ENCODE measurements at places on chromosomes 1 and 21.
A peak's percentile ranks its signal among the peaks of the same experiment; 100 is the strongest.

GRCh38 chr1:215345766-215346165 lies 221.3 kb upstream of the KCTD3 start:
- no peak for DNase-seq

DNA sequence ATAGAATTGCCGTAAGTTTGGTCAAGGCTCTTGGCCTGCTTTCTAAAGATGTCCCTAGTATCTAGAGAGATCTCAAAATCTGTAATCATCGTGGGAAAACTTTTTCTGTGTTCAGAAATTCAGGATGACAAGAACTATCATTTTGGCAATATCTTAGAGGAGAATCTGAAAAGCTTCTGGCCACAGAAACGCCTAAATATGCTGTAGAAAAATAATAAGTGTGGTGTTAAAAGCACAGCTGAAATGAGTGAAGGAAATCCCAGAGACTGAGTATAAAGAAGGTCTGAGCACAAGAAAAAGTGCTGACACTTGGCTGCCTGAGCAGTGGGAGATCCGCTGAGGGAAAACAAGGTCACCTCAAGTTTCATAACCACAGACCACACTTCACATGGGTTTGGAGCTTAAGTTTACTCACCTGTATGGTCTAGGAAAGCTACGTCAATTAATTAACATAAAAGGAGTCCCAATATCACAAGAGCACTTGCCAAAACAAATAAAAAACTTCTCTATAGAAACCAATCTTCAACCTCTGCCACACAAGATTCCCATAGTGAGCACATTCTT lies 235.2 kb upstream of the IRF2BP2 start:
- peak; percentile 13 for DNase-seq

DNA sequence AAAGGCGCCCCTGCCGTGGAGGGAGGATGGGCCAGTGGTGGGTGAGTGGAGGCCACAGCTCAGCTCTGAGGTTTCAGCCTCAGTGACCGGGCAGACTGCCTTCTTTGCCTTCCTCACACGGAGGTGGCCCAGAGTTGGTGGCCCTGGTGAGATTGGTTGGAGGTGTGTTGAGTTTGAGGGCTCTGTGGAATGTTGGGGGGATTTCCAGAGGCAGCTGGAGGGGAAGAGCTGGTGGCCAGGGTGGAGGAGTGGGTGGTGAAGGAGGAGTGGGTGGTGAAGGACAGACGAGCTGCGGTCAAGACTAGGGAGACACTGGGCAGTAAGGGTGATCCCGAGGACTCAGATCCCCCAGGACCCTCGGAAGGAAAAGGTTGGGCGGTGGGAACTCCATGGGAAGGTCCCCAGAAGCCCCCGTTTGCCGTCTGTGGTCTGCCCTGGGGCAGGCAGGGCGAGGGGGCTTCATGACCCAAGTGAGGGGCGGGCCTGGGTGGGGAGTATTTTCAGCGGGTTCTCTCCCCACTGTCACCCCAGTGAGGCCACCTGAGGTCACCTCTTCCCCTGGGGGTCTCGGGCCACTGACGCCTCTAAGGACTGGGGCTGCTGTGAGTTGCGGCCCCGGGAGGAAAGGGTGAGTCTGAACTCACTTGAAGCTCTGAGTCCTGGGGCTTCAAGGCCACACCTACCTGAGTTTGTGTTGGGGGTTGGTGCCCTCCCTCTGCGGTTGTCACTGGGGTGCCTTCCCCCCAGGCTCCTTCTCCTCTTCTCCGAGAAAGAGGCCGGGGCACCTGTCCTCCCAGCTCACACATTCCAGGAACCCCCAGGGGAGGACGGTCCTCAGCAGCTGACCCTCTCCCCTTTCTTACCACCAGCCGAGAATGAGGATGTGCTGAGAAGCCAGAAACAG lies 22.7 kb upstream of the PIK3CD start:
- DNase-seq = no peak

- DNase-seq = no peak
Observed at GRCh38 chr1:119736649-119737039, 24.9 kb downstream of the PHGDH start.

DNA sequence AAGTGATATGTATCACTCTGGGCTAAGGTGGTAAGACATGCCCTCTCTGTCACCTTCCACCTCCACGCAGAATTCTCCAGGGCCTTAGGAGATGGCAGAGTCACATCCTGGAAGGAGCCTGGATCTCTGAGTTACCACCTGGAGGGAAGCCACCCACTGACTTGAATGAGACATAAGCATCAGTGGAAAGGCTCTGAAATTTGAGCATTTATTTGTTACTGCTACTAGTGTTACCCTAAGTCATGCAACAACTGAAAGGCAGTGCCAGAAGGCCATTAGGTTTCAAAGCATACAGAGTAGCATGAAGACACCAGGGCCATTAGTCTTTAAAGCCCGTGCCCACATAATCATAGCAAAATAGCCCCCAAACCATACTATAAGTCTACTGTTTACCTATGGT lies 230.3 kb upstream of the IRF2BP2 start:
- no peak for DNase-seq

DNA sequence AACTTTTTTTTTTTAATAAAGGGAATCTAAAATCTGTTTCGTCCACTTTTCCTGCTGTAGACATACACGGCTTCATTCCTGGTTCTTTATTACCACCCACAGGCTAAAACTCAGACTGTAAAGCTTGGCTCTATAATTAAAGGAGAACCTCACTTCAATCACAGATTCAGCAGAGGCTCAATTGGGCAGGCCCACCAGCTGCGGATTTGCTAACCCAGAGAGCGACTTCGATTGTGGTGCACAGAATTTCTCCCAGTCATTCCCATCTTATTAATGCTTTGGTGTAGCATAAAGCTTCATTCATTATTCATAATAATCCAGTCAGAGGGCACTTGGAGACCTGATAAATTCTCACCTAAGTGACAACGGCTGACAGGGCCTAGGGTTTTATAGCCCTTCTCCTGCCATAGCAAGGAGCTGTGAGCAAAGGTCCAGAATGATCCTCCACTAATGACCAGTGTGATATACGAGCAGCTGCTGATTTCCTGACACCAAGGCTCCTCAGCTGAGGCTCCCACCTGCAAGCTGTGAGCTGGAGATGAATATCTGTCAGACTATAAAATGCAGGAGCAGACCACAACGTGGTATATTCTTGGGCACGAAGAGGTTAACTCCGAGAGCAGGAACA lies 149.0 kb downstream of the ATP6V1G3 start:
- DNase-seq = no peak

DNA sequence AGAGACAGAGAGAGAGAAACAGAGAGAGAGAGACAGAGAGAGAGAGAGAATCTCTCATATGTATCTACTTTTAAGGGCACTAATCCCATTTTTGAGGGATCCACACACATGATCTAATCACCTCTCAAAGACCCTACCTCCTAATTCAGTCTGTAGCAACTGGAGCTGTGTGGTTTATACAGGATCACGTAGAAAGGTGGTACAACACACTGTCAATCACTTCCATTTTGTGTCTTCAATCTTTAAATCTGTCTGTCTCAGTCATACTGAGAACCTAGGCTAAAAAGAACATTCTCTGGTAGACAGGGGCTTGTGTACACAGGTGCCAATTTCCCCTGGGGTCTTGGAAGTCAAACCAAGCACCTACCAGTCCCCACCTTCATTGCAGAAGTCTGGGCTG lies 229.9 kb downstream of the TGFB2 start:
- no peak for DNase-seq

- DNase-seq = no peak
Observed at GRCh38 chr1:47374501-47374900, 40.9 kb downstream of the CMPK1 start.

DNA sequence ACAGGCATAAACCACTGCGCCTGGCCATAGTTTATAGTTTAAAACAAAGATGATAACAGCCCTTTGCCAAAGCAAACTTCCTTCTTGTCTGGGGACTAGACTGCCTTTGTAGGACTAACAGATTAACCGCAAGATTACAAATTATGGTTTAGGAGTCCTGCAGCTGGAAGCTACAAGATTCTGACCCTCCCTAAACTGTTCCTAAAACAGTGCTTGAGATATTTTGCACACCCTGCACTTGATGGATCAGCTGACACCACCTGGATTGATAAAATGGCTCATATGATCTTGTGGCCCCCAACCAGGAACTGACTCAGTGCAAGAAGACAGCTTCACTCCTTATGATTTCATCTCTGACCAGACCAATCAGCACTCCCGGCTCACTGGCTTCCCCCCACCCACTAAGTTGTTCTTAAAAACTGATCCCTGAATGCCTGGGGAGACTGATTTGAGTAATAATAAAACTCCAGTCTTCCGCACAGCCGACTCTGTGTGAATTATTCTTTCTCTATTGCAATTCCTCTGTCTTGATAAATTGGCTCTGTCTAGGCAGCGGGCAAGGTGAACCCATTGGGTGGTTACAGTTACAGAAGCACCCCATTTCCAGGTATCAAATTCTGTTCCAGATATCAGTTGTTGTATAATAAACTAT lies 13.8 kb upstream of the RNF11 start:
- no peak for DNase-seq

DNA sequence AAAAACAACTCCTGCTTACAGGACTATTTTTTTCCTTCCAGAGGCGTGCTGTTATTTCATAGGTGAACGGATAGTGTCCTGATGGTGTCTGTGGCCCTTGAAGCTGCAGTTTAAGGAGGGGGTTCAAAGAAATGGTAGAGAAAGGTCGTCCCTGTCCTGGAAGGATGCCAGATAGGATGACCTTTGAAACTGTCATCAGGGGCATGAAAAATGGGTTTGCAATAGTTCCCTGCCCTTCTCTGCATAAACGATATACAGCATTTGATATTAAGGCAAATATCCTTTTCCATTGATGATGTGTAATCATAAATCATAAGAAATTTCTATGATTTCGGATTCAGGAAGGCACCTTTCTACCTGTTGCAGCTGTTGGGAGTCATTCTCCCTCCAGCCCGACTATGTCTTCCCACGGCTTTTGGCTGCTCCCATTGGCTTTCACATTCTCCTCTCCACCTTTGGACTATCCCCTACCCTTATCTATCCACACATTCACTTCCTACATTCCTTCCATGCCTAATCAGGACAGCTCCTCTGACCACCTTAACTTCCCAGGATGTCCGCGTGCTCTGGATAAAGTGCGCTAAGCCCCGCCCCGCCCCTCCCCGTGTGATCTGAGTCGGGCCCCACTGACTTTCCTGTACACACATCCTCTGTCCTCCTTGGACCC lies 209.8 kb downstream of the DISC1 start:
- no peak for DNase-seq

GRCh38 chr21:40723317-40723716 lies 123.6 kb downstream of the DSCAM start:
- DNase-seq = no peak

GRCh38 chr1:32623775-32624174 lies 26.6 kb downstream of the ZBTB8OS start:
- no peak for DNase-seq

- no peak for DNase-seq
Observed at GRCh38 chr1:191929383-191929782, 228.9 kb upstream of the RGS18 start.

- no peak for DNase-seq
Observed at GRCh38 chr1:193754732-193755427, 568.5 kb upstream of the B3GALT2 start.

GRCh38 chr1:91130256-91130985 lies 108.6 kb upstream of the ZNF644 start:
- no peak for DNase-seq

DNA sequence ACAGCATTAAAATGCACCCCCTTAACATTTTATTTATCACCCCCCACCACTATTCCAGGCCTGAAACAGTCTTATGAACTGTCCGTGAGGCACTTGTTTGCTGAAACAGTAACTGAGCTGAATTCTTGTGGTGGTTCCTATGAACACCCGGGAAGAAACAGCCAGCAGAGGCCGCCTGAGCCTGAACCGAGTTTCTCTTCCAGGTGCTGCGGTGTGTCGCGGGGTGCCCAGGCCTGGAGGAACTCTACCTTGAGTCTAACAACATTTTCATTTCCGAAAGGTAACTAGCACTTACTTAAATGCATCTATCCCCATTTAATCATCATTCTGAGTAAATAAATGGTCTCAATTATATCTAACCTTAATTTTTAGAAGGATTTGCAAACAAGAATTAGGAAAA lies 66.8 kb downstream of the TBCE start:
- no peak for DNase-seq

DNA sequence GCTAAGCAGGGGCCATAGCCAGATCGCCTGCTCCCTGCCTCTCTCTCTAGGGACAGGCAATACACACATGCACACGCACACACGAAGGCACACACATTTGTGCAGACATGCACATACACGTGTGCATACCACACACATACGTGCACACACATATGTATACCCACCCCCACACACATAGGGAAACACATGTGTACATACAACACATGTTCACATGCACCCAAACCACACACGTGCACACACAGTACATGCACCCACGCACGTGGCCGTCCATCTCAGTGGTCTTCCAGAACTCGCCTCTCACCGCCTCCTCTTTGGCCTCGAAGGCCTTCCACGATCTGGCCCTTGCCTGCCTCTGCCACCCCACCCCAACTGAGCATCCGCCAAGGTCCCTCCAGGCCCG lies 25.3 kb upstream of the PEX10 start:
- DNase-seq = no peak

GRCh38 chr1:190759807-190760206 lies 282.1 kb upstream of the BRINP3 start:
- no peak for DNase-seq

DNA sequence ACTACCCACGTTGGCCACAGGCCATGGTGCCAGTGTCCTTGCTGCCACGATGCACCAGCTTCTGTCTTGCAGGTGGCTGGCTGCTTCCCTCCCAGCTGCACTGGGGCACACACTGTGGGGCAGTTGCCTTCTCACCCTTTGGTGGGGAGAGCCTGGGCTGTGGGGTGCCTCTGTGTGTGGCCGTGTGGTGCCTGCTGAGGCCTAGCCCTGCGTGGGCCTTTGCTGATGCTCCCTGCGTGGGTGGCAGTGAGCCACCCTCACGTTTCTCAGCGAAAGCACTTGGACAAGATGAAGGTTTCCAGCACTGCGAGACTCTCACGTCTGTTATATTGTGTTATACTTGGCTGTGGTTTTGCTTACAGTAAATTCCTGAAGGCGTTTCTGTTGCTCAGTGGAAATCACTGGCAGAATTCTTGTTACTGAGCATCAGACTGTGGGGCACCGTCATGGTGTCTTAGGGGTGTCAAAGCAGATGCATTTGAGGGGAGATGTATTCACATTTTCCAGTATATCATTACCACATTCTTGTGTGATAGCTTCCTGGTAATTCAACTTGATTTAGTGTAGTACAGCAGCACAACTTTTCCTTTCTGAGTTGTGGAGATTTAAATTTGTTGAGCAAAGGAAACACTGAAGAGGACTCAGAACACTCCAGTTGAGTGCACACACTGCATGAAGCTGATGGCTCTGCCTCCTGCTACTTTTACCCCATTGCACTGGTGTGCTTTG lies 124.7 kb downstream of the PCBP3 start:
- DNase-seq = no peak

DNA sequence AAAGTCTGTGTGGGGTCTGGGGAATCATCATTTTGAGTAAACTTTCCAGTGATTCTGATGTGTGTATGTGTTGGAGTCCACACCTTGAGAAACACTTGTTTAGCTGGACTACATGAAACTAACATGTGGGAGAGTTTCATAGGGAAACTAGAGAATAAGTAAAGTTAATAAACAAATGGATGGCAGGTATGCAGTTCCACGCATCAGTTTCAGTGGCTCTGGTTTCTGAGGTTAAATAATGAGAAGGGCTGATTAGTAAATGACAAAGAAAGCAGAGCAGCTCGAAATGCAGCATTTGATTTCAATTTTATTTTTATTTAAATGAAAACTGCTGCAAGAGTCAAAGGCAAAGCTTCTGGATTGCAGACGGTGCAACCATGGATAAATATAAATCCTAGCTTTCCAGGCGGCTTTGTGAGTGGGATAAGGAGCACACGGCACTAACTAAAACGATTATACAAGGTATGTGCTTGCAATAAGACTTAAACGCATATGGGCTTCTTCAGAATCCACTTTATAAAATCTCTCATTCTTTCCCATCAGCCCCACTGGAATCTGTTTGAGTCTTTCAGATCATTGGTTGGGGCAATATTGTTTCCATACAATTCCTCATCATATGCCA lies 310.7 kb downstream of the PLPP3 start:
- DNase-seq = no peak

All from stimulated activated CD4-positive, alpha-beta T cell treated with anti-CD3 and anti-CD28 coated beads, Interleukin-15, amount 100 ng/mL, for 1 hour (primary cell).